ENCODE measurements at places on chromosomes 3 and 15.
A peak's percentile ranks its signal among the peaks of the same experiment; 100 is the strongest.

DNA sequence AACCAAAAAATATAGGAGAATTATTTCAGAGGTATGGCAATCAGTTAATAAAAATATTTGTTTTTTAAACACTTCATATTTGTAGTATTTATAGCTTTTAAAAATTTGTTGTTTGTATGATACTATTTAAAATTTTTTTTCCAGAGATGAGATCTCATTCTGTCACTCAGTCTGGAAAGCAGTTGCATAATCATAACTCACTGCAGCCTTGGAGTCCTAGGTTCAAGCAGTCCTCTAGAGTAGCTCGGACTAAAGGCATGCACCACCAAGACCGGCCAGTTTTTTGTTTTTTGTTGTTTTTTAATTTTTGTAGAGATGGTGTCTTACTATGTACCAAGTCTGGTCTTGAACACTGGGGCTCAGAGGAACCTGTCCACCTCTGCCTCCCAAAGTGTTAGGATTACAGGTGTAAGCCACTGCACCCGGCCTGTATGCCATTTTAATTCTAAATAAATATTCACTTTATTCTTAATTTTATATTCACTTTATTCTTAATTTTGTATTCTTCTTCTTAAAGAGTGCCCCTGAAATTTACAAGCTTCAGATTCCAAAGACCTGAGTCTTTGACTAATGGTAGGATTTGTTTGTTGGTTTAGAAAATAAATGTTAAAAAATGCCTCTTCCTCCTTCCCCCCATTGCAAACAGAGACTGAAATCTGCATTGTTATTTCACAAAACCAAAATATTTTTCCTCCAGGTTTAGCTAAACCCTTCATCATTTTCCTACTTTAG is 9.4 kb downstream of the TGFBR2 start:
- DNase-seq = no peak

DNA sequence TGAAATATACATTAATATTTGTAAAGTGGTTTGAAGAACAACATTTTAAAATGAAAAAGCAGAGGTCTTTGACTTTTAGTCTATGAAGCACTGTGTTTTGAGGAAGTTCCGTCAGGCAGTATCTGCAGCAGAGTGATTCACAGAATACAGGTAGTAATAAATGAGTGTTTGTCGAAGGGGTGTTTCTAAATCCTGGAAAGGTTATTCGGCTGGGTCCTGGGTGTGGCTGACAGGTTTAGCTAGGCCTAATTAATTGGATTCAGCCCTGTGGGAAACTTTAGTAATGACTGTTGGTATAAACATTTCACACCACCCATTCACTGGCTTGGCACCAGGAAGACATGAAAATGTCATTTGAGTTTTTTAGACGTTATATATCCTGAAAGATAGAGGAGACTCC is 51.3 kb downstream of the TIPARP start:
- no peak for DNase-seq

- DNase-seq = peak; percentile 73
Observed at GRCh38 chr15:29685156-29686078, 136.9 kb downstream of the TJP1 start.

GRCh38 chr3:153595186-153595815 is 433.3 kb downstream of the RAP2B start:
- peak; percentile 71 for DNase-seq

DNA sequence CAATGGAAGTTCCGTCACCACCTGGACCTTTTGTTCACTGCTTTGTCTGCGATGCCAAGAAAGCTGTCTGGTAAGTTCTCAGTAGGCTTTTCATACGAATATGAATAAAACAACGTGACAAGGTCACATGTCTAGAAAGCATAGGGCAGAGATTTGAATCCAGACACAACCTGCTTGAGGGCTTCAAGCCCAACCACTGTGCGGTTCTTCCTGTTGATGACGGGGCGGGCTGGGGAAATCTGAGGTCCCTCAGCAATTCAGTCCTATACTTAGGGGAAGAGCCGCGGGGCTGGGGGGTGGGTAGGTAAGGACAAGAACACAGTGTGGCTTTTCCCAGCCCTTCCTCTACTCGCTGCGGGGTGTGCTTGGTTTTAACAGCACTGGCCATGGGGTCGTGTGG is 32.4 kb upstream of the SMAD3 start:
- DNase-seq = no peak

GRCh38 chr15:49428409-49429095 is 5.5 kb downstream of the FGF7 start:
- no peak for DNase-seq

DNA sequence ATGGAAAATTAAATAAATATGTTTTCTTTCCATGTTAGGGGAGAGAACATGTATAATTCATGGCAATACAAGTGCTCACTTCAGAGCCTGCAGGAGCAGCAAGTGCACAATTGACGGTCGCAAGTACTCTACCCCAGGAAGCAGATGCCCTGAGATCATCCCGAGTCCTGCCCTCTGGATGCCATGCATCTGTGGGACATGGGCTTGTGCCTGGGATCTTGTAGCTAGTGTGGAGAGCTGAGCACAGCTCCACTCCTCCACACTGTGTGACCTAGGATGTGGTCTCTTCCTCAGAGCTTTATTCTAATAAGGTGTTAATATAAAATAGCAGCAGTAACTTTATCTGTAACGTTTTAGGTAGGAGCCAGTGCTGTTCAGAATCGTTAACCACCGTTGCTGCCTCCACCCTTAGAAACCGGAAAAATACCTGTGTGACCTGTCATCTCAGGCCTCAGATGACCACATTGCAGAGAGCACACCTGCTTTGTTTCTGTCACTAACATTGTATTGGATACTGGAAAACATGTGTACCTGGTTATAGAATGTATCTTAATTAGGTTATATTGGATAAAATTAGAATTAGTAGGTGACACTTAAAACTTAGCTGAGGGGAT is 105.0 kb upstream of the GOLGA6L6 start:
- no peak for DNase-seq

DNA sequence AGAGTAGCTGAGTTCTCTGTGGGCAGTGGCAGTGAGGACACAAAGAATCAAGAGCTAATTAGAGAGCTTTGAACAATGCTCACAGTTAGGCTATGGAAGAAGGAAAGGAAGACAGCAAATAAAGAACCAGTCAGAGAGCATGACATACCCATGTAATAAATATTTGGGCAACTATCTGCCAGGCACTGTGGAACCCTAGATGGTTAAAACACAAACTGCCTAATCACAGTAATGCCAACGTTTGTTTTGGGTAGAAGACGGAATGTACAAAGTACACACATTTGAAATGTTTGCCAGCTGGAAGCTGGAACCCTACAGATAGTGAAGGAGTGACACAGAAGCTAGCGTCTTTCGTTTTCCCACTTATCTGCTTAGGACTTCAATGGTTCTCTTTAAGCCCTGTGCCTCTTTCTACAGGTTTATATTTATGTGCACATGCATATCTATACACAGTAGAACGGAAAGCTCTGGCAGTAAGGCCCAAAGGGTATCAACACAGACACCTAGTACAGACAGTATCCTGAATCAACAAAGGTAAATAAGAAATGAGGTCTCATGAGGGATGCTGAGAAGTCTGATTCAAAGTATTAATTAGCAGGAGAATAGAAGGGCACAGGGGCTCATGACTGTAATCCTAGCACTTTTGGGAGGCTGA is 44.6 kb downstream of the ANKRD28 start:
- DNase-seq = no peak

Data from HT1080 (cell line).